ENCODE measurements at places on chromosomes 11 and 22.

DNA sequence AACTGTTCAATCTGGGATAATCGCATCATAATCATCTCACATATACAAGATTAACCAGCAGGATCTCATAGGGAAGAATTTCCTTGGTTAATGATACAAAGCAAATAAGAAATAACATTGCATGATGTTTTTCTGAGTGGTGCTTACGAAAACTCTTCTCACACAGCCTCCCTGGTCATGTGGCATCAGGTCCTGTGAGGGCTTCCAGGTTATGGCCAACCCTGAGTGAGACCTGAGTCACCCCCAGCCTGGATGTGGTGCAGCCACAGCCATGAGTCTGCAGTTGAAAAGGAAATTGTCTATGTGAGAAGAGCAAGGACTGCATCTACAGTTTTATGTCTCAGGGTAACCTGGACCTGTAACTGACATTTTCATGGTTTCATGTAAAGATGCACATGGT is 90.5 kb upstream of the XKR3 start:
- DNase-seq: no peak

DNA sequence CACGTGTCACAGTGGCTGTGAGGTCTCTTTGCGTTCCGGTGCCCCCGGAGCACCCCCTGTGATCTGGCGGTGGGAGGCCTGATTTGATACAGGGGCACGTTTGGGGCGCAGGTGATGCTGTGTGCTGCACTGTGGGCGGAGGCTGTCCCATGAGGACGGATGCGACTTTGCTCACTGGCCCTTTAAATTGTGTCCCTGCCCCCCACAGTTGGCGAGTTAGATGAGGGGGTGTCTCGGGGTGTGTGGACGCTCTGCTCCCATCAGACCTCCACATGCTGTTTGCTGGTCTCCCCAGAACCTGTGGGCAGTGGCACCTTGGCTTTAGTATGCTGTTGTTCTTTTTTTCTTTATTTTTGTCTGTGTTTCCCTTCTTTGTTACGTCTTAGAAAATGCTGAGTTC is 5.2 kb downstream of the ZBED4 start:
- no peak for DNase-seq

GRCh38 chr22:30868663-30869385 is 99.8 kb downstream of the MORC2 start:
- DNase-seq: no peak

- no peak for DNase-seq
Measured at GRCh38 chr11:37695283-37695682, 1097.2 kb upstream of the RAG2 start.

DNA sequence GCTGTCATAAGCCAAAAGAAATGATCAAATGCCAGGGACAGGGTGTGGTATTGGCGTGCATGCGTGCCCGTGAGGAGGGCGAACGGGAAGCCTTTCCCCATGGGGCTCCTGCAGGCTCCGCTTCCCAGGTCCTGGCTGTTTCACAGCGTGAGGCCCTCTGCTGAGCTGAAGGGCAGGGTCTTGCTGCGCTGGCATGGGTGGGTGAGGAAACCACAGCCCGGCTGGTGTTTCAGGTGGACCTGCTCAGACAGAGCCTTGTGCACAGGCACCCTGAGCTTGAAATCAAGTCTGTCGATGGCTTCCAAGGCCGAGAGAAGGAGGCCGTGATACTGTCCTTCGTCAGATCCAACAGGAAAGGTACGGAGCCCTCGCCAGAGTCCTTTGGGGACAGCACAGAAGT is 31.4 kb downstream of the IGHMBP2 start:
- DNase-seq: no peak

- no peak for DNase-seq
Measured at GRCh38 chr11:130908770-130909625, 7.3 kb downstream of the SNX19 start.

DNA sequence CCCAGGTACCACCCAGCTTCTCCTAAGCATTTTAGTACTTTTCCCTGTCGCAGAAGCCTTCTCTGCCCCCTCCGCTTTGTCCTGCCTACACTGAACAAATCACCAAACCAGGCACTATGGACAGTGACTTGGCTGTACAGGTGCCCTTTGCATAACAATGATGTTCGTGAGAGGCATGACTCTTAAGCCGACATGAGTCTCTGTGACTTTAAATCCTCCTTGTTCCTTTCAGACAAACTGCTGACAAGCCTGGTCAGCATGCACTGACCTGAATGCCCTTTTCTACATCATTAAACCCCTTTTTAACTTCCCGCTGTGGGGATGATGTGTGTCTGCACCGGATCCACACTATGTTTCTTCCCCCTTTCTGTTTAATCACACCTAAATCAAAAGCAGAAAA is 16.6 kb downstream of the CAVIN3 start:
- DNase-seq: no peak

- DNase-seq: no peak
Measured at GRCh38 chr11:122781378-122782195, 56.7 kb upstream of the CRTAM start.

- DNase-seq: no peak
Measured at GRCh38 chr11:66287211-66287888, 1.6 kb downstream of the YIF1A start.

- no peak for DNase-seq
Measured at GRCh38 chr11:41047229-41047628, 412.2 kb downstream of the LRRC4C start.

DNA sequence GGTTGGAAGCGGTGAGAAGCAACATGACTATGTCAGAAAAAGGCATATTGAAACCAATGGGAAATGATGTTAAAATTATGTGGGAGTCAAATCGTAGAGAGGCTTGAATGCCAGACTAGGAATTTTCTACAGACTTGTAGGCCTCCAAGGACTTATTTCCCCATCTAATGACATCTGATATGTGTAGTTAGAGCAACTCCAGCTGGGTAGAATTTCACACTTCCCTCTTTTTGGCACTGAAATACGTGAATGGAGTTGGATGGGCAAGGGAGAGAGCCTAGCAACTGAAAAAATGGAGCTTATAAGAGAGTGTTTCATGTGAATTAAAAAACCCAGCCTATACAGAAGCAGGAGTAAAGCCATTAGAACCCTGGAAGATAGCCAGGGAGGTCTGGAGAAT is 304.2 kb downstream of the INSC start:
- no peak for DNase-seq

Measured in NCI-H1436 treated with DMSO at 0.1 percent for 48 hours (cell line).